ENCODE measurements at places on chromosomes 16 and 17.

DNA sequence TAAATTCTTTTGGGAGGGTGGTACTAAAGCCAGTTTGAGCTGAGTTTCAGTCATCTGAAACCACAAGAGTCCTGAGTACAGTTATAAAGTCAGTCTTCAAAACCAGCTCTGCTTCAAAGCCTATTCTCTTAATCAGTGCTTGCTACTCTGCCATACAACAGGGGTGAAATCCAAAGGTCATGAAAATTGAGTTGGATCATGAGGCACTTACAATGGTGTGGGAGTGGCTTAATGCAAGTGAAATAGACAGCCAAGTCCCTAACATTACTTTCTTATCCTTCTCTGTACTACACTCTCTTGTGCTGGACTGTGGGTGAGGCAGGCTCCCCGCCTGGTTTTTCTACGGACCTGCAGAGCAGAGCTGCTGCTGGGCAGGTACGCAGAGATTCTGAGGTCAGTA is 12.4 kb downstream of the CBLN1 start:
- no peak for DNase-seq

DNA sequence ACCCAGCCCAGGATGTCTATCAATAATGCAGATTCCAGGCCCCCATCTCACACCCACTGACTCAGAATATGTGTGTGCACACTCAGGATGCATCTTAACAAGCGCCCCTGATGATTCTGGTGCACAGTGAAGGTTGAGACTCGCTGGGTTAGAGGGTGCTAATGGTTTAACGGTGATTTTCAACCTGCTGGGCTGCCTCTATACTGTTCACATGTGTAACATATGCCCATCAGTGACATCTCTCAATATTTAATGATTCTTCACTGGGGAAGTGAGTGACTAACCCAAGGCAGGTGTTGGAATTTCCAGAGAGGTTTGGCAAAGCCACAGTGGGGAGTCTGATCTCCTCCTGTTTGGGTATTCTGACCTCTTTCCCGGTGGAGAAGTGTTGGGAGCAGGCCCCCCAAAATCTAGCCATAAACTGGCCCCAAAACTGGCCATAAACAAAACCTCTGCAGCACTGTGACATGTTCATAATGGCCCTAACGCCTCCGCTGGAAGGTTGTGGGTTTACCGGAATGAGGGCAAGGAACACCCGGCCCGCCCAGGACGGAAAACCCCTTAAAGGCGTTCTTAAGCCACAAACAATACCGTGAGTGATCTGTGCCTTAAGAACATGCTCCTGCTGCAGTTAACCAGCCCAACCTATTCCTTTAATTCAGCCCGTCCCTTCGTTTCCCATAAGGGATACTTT is 4.1 kb upstream of the DOC2B start:
- DNase-seq, result no peak

- no peak for DNase-seq
These were observed 17.3 kb downstream of the TBX4 start for GRCh38 chr17:61469474-61469873.

DNA sequence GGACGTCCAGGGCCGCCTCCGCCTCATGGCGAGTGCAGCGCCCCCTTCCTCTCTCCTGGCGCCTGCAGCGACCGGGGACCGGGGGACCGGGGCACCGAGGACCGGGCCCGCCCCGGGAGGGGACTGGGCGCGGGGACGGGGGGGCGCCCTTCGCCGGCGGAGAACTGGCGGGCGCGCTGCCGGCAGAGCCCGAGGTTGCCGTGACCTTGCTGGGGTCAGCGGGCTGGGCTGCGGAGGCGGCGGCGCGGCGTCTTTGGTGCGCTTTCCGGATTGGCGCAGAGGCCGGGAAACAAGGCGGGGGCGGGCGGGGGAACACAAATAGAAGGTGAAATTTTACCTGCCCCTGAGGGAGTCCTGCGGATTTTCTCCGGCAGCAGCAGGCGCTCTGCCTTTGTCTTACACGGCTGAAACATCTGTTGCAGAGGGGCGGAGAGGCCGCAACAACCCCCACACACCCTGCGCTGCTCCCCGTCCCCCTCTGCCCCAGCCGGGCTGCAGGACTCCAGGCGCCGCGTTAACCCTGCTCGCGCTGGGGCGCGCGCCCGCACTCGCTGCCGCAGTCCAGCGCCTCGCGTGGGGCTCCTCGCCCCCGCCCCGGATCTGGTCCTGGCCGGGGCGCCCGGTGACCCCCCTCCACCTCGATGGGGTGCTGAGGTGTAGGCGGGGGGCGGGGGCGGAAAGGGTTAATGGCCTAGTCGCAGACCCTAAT is 53.5 kb downstream of the SREBF1 start:
- DNase-seq, result peak; percentile 42

GRCh38 chr16:71218306-71218963 is 12.1 kb downstream of the HYDIN start:
- DNase-seq, result no peak

GRCh38 chr17:75153780-75154194 is 525 bp downstream of the JPT1 start:
- peak; percentile 26 for DNase-seq

GRCh38 chr17:7686222-7687071 is 843 bp downstream of the TP53 start:
- peak; percentile 71 for DNase-seq

- no peak for DNase-seq
These were observed 5.8 kb downstream of the GPT2 start for GRCh38 chr16:46889942-46890300.

- no peak for DNase-seq
These were observed 4.6 kb upstream of the CLDN9 start for GRCh38 chr16:3007957-3008689.

Measured in activated T-cell treated with anti-CD3 and anti-CD28 coated beads for 48 hours (primary cell).